Globus pallidus (tissue), 1 donor: ENCODE measurements at places on chromosomes 2 and 18.
A peak's percentile ranks its signal among the peaks of the same experiment; 100 is the strongest.

GRCh38 chr2:188466761-188467160 lies 175.1 kb downstream of the GULP1 start:
- DNase-seq = no peak

- DNase-seq = no peak
Measured at GRCh38 chr18:7927119-7927518, 360.0 kb downstream of the PTPRM start.

DNA sequence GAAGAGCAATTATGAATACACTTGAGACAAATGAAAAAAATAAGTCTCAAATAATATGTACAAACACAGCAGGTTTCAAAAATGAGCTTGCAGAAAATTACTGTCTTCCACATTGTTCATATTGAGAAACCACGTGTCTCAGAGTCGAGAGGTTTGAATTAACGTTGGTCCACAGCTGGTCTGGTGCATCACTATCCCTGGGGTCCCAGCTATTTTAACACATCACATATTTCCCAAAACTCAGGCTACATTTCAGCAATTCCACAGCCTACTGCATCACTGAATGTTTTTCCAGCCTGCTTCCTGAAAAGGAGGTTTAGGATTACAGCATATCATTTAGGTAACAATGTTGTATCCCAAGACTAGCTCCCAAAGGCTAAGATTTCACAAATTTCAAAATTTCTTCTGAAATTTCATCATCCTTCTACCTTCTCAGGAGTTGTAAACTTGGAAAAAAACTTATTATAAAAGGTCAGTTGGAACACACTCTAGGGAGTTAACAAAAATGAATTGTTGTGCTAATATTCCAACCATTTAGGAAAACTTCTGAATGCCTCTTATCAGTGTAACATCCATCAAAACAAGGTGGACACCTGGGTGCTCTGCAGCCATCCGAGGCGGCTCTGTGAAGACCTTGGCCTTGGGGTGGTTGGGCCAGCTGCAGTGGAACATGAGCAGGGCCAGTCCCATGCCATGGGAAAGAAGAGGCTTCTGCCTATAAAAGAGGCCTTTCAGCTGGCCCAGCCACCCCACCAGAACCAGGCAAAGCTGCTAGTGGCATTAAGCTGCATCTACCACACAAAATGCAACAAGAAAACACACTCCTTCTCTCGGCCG lies 198.1 kb upstream of the RBBP8 start:
- no peak for DNase-seq

- DNase-seq = no peak
Measured at GRCh38 chr2:84815146-84815545, 65.7 kb downstream of the TRABD2A start.

GRCh38 chr2:6986301-6986911 lies 69.2 kb downstream of the RNF144A start:
- DNase-seq = no peak

- no peak for DNase-seq
Measured at GRCh38 chr18:25974630-25975077, 115.8 kb downstream of the SS18 start.

DNA sequence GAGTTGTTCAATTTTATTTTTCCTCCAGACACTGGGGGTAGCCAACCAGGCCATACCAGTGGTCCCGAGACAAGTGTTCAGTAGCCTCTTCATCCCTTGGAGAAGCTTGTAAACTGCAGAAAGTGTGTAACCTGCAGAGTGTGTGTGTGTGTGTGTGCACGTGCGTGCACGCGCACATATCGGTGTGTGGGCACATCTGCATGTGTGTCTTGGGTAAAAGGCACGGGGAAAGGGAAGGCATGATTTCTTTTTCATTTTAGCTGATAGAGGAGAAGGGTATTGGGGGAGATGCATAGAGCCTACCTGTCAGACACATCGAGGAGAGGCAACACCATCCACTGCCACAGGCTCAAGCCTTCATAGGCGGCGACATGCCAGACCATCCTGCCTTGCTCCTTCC lies 181.4 kb downstream of the CLIP4 start:
- DNase-seq = no peak

DNA sequence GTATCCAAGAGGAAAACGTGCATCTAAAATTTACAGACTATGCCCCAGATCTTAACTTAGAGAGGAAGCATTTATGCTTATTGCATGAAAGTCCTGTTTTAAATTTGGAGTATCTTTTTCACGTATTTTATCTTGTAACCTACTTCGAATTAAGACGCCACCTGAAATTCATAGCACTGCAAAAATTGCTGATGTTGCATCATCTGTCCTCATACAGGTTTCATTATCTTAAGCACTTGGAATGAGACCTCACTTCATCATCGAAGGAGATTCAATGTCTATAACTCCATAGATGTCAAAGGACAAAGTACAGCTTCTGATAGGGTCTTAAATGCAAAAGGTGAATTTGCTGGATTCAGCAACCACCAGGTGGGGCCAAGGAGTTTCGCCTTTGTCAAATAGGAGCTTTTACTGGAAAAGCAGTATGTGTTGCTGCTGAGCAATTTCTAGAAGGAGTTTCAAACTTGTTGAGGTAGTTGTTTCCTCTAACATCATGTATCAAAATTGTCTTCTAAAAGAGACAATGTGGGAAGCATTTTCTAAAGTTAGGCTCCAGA lies 106.4 kb upstream of the CCDC85A start:
- DNase-seq = no peak

DNA sequence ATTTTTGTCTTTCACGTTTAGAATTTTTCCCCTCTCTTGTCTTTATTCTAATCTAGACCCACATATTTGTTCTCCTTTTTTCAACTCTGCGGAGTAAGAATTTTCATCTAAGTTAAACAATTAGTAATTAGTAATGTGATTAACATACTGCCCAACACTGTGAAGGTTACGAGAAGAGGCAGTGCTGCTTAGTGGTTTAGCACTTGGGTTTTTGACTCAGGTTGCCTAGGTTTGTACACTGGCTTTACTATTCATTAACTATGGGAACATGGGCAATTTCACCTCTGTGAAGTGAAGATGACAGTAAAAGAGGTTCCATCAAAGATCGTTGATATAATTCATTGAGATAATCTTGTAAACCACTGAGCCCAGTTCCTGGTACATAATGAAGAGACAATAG lies 82.2 kb upstream of the PNPT1 start:
- no peak for DNase-seq

- no peak for DNase-seq
Measured at GRCh38 chr18:78792094-78792493, 187.5 kb upstream of the SALL3 start.

GRCh38 chr2:106890606-106891005 lies 4.6 kb upstream of the ST6GAL2 start:
- DNase-seq = no peak

DNA sequence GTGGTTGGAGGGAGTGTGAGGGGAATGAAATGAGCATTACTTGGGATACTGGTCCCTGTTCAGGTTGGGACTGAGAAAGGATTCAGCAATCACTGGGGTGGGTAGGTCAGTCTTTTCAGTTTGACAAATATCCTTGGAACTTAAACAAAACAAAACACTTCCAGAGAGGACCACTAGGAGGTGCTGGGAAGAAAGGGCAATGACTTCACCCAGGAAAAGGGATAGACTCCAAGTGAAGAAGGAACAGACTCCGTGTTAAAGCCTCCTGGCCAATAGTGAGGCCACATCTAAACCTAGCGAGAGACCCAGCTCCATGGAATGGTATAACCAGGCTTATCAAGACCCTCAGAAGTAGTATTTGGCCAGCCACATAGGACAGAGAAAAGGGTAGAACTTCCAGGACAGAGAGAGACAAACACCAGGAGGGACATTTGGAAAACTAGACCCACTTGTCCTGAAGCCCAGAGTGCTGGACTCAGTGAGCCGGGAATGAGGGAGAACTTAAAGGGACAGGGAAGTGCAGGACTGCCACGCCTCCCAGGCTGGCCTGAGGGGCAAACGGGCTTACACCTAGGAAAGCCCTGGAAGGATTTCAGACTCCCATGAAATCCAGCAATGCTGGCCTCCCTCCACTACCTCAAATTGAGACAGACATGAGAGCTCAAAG lies 19.6 kb upstream of the KCNG3 start:
- peak; percentile 37 for DNase-seq

GRCh38 chr2:64831134-64831976 lies 157.8 kb upstream of the SLC1A4 start:
- peak; percentile 91 for DNase-seq

DNA sequence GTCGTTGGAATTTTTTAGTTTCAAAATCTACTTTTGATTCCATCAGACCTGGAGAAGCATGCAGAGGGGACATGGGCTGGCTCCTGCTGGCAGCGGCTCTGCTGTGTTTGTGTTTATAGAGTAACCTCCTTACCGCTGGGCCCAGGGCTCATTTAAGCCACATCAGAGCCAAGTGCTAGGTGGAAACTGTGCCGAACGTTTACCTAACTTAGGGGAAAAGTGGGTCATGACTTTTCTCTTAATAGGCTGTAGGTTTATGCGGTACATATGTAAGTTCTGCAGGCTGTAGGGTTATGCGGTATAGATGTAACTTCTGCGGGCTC lies 17.7 kb downstream of the CNDP2 start:
- no peak for DNase-seq

DNA sequence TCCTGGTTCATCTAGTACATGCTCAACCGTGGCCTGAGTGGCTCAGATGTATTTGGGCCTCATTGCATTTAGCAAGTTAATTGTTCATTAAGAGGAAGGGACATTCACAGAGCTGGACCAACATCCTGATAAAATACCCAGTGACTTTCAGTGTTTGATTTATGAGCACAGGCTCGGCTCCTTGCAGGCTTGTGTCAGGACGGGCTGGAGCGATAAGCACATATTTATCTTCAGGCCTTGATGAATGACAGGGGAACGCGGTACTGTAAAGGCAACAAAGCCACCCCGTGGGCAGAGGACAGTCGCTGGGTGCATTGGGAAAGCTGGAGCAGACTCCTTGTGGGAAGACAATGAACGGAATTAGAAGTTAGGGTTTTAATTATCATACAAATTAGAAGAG lies 548.6 kb upstream of the HS6ST1 start:
- DNase-seq = no peak

- DNase-seq = no peak
Measured at GRCh38 chr18:963276-963675, 58.6 kb downstream of the ADCYAP1 start.

- no peak for DNase-seq
Measured at GRCh38 chr18:453400-453799, 47.1 kb downstream of the COLEC12 start.

DNA sequence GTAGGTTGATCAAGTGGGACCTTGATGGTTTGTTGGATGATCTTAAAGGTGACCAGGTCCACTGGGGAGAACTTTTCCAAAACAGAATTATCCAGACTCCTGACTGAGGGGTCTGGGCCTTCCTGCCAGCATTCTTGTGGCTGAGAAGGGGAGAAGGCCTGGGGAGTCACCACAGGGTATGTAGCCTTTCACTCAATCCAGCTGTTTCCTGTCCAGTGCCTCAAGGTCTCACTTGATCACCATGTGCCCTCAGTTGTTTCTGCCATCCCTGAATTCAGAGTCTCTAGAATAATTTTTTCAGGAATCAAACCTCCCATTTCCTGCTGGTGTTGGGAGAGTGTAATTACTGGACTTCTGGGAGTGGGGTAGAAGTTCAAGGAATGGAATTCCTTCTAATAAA lies 54.4 kb upstream of the TANC1 start:
- DNase-seq = no peak

GRCh38 chr2:163717993-163718680 lies 17.7 kb downstream of the FIGN start:
- DNase-seq = peak; percentile 77

- no peak for DNase-seq
Measured at GRCh38 chr18:2147476-2148230, 423.7 kb downstream of the METTL4 start.

- DNase-seq = no peak
Measured at GRCh38 chr18:22302144-22302543, 115.6 kb downstream of the CTAGE1 start.

GRCh38 chr2:74066491-74067203 lies 81.1 kb downstream of the BOLA3 start:
- no peak for DNase-seq

GRCh38 chr2:166388481-166389070 lies 12.8 kb upstream of the SCN9A start:
- DNase-seq = no peak

- no peak for DNase-seq
Measured at GRCh38 chr2:65530547-65531320, 98.3 kb upstream of the SPRED2 start.

- DNase-seq = no peak
Measured at GRCh38 chr2:67806816-67807215, 256.0 kb downstream of the C1D start.

GRCh38 chr18:44826418-44827259 lies 146.0 kb downstream of the SETBP1 start:
- DNase-seq = peak; percentile 62

GRCh38 chr18:40523287-40523686 lies 1431.7 kb upstream of the PIK3C3 start:
- no peak for DNase-seq

DNA sequence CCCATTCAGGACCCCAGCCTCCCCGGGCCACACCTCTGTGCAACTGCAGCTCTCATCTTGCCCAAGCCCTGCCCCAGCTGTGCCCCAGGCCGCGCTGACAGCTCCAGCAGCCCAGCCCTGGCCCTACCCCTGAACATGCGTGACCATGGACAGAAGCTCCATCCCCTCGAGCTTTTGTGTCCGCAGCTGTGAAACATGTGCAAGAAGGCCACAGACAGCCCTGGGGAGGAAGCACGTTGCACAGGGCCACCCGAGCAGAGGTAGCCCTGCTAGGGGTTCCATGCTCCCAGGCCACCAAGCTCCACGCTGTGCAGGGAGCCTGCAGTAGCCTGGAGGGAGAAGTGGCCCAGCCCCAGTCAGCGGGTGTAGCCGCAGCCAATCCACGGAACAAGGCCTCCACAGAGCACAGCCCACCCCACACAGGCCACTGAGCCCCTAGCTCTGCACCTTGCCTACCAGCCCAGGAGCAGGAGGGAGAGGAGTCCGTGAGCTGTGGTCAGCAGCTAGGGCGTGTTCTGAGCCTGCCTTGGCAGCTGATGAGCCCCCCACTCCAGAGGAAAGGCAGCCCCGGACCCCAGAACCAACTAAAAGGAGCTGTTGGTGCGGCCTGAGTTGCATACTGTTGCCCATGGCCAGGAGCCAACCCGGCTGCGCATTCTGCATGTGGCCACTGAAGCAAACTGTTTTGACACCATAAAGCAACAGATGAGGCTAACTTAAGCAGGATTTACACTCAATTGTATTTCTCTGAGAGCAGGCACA lies 184.0 kb downstream of the SEPTIN10 start:
- no peak for DNase-seq

GRCh38 chr2:128552806-128553551 lies 234.3 kb upstream of the HS6ST1 start:
- no peak for DNase-seq

GRCh38 chr2:29816651-29817050 lies 104.7 kb downstream of the ALK start:
- no peak for DNase-seq

GRCh38 chr18:25169701-25170100 lies 182.3 kb downstream of the ZNF521 start:
- DNase-seq = no peak

- DNase-seq = no peak
Measured at GRCh38 chr2:233816771-233817170, 37.6 kb downstream of the HJURP start.

GRCh38 chr18:8949206-8949605 lies 153.3 kb upstream of the NDUFV2 start:
- DNase-seq = no peak
